ENCODE measurements at places on chromosomes 12 and 14.

- peak; percentile 22 for DNase-seq
These were observed 176.6 kb downstream of the FOXN3 start for GRCh38 chr14:89240414-89240813.

- no peak for DNase-seq
These were observed 19.0 kb downstream of the DIP2B start for GRCh38 chr12:50523772-50524171.

- DNase-seq: no peak
These were observed 188.3 kb upstream of the C14orf180 start for GRCh38 chr14:104390941-104391901.

DNA sequence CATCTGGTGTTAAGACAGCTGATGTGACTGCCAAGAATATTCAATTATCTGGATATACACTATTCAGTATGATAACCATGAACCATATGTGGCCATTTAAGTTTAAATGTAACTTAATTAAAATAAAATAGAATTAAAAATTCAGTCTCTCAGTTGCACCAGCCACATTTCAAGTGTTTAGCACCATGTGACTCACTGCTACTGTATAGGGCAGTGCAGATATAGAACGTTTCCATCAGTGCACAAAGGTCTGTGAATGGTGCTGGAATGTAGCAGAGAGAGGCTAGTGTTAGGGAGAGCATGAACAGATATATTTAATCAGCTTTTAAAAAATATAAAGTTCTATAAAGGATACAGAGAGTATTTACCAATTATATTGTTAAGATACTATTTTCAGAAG is 28.7 kb downstream of the ARID4A start:
- DNase-seq: no peak

- DNase-seq: no peak
These were observed 150.2 kb downstream of the TMEM132D start for GRCh38 chr12:129753586-129753985.

- DNase-seq: no peak
These were observed 81.4 kb downstream of the KIF26A start for GRCh38 chr14:104219731-104220214.

- DNase-seq: no peak
These were observed 544.0 kb downstream of the CCER1 start for GRCh38 chr12:90410962-90411361.

DNA sequence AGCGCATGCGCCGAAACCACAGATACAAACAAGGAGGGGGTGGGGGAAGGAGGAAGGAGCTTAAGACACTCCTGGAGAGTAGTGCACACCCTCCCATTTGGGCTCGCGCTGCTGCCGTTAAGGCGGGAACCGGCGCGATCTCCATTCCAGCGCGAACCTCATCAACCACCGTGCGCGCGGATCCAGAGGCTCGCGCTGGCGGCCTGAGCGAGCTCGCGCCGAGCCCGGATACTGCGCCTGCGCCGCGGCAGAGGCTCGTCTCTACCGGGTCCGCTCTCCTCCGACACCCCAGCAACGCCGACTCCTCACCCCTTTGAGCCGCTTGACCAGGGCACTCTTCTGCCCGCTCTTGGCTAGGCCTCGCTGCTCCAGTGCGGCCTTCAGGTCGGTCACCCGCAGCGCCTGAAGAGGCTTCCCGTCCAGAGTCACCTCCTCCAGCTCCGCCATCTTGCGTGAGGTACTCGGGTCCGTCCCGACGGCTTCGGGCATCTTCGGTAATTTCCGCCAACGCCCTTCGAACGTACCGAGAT is at the start of gene ACIN1:
Gene ACIN1 (minus strand): TSS at position 471 of the 530 bp plus-strand sequence. CDS start 24 bp downstream, at position 447.
- peak; percentile 94 for DNase-seq

GRCh38 chr12:114275086-114275485 is 130.9 kb downstream of the TBX5 start:
- no peak for DNase-seq

DNA sequence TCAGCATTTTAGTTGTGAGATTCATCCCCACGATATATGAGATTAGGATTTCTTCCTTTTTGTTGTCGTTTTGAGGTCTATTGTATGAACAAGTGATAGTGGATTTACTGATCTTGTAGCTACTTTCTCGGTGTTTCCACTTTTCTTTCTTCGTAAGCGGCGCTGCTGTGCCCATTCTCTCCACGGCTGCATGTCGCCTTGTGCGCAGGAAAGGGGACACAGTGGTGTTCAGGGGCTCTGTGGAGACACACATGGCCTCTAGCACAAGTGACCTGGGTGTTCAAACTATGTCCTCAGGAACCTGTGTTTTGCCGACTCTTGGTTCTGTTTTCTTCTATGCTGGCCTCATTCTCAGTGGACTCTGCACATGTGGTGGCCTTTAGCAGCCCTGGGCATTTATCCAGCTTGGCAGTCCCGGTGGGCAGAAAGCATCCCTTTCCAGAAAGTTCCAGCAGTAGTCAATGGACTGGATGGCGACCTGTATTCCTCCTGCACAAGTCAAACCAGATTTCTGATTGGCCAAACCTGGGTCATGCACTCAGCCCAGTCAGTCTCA is 18.7 kb downstream of the CKAP4 start:
- DNase-seq: no peak

DNA sequence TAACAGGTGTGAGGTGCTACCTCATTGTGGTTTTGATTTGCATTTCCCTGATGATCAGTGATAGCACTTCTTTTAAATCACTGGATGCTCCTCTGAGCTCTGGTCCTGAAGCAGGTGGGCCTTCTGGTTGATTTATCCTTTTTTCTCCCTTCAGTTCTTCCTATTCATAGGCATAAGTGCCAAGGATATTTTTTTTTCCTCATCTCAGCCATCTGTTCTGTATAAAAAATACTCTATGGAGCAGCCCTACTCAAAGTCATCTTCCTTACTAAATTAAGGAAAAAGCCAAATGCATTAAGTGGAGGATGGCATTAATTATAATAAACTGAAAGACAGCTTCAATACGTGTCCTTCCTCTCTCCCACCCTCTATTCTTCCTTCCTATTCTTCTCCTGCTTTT is 18.4 kb downstream of the SPIC start:
- DNase-seq: no peak

- DNase-seq: no peak
These were observed 2.2 kb upstream of the TC2N start for GRCh38 chr14:91869556-91869955.

DNA sequence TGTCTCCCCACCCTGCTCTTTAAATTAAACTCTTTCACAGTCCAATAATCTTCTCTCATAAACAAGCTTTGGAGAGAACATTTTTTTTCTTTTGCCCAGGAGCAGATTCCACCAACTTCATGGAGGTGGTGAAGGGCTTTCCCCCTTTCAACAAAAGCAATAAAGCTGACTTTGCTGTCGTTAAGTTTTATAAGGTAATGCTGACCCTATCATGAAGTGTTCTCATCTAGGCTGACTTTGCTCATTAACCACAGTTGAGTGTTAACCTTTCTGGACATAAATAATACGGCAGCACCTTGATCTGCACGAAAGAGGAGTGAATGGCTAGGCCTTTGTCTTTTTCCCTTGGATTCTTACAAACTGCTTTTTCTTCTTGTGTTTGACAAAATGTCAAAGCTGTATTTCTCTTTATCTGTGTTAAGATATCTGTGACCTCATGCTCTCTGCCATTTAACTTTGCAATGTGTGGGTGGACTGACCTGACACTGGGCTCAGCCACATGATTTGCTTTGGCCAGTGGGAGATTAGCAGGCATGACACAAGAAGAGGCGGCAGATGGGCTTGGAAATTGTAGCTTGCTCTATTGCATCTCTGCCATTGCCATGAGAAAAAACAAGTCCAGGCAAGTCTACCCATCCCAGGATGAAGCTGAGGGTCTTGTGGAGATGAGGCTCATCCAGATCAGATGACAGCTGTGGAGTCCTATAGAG is 470.9 kb upstream of the CCDC196 start:
- DNase-seq: no peak

DNA sequence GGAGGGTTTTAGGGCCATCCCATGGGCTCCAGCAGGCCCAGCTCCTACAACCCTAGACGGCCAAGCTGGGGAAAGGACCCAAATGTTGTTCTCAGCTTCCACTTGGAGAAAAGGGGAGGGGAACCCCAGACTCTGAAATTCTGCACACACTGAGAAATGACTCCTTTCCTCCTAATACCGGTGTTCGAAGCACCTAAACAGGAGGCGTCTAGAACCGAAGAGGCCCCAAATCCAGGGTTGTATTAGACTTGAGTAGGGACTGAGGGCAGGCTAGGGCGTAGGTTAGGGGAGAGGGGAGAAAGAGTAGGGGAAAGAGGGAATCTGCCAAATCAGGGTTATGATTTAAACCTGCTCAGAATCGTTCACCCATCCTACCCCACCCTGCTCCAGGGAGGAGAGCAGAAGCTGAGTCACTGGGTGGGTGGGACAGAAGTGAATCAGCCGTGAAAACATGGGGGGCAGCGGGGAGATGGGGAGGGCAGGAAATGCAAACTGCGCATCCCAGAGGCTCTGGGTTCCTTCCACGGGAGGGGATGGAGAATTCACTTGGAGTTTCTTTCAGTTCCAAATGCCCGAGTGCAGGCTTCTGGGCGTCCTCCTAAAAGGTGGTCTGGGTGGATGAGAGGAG is 1.0 kb downstream of the IGFBP6 start:
- DNase-seq: peak; percentile 34

DNA sequence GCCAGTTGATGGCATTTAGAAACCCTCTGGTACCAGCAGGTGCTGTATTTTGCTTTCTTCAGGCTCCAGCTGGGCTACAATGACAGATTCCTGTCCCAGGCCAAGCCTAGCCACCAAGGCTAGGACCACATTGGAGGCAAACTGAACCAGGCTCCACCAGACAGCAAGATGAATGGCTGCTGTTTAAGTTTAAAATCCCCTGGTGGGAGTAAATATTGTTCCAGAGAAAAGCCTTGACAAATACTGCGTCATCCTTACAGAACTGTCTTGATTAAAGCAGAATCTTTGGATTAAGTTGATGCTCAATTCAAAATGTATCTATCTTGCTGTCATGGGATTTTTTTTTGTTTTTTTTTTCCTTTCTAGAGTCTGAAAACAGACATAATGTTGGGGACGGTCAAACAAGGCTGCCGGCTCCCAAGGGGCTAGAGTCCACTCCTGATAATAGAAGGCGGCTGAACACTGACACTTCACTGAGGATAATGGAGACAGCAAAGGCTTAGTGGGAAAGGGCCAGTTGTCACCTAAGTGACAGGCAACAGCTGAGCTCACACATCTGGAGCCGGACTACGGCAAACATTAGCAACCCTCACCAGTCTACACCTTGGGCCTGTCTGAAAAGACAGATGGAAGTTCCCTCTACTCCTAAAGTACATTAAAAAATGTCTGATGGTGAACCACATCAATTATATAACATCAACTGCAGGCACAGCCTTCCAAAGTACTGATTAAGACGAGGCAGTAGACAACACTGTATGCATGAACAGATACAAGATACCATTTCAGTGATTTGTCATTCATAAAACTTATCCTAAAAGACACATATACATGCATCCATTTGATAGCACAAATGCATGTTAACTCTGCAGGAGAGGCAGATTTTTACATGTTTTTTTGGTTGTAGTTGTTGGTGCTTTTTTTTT is 1.7 kb downstream of the PRICKLE1 start:
- peak; percentile 56 for DNase-seq

GRCh38 chr12:6230321-6231110 is 30.3 kb downstream of the CD9 start:
- no peak for DNase-seq

DNA sequence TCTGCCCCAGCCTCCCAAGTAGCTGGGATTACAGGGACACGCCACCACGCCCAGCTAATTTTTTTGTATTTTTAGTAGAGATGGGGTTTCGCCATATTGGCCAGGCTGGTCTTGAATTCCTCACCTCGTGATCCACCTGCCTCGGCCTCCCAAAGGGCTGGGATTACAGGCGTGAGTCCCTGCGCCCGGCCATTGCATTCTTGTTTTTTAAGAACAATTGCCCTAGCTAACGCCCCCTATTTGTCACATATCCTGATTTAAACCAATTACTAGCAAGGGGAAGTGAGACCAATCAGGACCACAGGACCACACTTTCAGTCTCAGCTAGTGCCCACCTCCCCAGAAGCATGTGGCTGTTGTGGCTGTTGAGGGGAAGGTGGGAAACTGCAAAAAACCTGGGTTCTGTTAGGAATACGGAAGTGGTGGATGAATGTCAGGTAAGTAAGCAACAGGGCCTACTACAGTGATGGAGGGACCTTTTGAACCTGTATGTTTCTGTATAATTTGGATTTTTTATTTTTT is 37.8 kb upstream of the NFYB start:
- no peak for DNase-seq
